ENCODE measurements at places on chromosomes 1 and 21.

DNA sequence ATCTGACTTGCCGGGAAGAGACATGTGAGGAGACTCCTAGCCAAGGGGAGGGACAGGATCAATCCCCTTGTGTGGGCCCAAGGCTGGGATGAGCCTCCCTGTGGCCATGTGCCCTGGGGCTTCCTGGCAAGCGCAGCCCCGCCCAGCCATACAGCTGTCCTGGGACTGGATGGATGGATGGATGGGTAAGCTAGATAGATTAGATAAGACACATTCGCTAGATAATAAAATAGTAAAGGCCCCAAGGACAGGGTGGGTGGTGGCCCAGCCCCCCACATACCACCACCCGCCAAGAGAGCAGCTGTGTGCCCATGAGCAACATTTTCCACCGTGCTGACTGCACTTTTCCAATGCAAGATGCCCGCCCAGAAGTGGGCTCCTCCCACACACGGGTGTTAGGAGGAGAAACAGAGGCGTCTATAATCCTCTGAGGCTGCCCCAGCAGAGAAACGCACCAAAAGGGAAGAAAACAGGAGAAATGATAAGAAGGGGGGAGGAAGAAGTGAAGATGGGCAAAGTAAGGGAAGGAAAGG, 25.1 kb downstream of the ZBTB17 start:
- peak; percentile 69 for DNase-seq

DNA sequence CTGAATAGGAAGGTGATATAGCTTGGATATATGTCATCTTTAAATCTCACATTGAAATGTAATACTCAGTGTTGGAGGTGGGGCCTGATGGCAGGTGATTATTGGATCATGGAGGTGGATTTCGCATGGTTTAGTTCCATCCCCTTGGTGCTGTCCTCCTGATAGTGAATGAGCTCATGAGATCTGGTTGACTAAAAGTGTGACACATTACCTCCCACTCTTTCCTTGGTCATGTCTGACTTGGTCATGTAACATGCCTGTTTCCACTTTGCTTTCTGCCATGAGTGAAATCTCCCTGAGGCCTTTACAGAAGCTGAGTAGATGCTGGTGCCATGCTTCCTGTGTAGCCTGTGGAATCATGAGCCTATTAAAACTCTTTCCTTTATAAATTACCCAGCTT, 664.5 kb upstream of the NR5A2 start:
- DNase-seq: no peak

DNA sequence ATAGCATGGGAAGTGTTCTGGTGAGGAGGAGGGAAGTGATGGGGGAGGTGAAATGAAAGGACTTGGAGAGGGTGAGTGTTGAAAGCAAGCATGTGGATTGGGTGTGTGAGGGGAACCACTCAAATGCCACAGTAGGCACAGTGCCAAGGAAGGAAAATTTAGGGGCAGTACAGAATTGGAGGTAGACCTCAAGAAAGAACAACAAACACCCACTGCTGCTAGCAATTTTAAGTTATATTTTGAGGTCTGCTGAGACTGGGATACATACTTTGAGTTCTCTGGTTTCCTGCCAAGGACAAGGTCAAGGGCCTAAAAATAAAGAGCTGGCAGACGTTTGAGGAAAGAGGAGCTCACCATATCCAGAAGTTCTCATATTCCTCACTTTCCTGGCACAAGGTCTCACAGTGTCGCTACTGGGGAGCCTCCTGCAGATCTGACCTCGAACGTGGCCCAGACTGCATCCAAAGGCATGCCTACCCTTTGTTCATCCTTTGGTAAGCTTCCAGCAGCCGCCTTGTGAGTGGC, 104.0 kb downstream of the BRINP2 start:
- peak; percentile 86 for DNase-seq

DNA sequence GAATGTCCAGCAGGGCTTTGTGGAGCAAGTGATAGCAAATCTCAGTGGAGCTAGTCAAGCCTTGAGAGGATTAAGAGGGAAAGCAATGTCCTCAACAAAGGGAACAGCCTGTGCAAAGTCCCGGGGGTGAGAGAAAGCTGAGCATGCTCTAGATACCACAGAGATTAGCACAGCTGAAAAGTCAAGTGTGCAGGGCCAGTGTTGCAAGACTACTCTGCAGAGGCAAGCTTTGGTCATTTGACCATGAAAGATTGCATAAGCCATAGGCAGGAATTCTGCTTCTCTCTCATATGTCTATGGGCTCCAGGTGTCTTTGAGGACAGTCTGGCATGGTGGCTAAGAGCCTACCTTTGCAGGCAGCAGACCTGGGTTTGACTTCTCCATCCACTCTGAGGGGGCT, 181.0 kb upstream of the JUN start:
- DNase-seq: peak; percentile 17

Data from fibroblast of skin of right quadriceps (primary cell).